ENCODE measurements at places on chromosomes 5 and 9.

- no peak for DNase-seq
Observed at GRCh38 chr5:37090781-37091180, 158.4 kb downstream of the CPLANE1 start.

- DNase-seq: no peak
Observed at GRCh38 chr5:64655596-64655995, 34.7 kb upstream of the SHISAL2B start.

- no peak for DNase-seq
Observed at GRCh38 chr5:37355161-37355560, 15.7 kb downstream of the NUP155 start.

- DNase-seq: no peak
Observed at GRCh38 chr5:173498739-173499470, 117.5 kb downstream of the BOD1 start.

DNA sequence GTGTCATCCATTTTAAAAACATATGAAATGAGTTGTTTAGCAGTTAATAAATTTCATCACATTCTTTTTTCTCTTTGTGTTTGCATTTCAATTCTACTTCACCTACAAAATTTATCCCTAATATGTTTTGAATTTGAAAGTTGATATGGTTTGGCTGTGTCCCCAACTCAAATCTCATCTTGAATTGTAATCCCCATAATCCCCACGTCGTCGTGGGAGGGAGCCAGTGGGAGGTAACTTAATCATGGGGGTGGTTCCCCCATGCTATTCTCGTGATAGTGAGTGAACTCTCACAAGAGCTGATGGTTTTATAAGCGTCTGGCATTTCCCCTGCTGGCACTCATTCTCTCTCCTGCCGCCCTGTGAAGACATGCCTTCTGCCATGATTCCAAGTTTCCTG is 200.1 kb downstream of the EPB41L4A start:
- no peak for DNase-seq

GRCh38 chr9:4553951-4554381 is 63.7 kb downstream of the SLC1A1 start:
- no peak for DNase-seq

DNA sequence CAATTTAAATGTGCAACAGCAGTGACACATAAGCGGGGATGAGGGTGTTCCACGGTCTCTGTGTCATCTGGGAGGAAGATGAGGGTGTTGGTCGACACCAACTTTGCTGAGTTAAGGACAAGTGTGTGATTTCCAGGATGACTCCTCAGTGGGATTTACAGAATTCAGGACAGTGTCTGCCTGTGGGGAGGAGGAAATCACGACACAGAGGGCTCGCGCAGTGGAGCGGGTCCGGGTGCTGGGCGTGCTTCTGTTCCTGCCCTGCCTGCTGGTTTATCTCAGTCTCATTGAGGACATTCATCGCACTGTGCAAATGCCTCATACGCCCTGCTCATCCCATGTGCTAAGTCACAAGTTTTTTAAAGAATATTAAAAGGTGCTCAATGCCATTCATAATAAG is 73.7 kb upstream of the ADAMTS2 start:
- no peak for DNase-seq

GRCh38 chr5:72459089-72459661 is 48.0 kb downstream of the ZNF366 start:
- no peak for DNase-seq

- DNase-seq: no peak
Observed at GRCh38 chr5:74070766-74071165, 444.8 kb downstream of the ARHGEF28 start.

DNA sequence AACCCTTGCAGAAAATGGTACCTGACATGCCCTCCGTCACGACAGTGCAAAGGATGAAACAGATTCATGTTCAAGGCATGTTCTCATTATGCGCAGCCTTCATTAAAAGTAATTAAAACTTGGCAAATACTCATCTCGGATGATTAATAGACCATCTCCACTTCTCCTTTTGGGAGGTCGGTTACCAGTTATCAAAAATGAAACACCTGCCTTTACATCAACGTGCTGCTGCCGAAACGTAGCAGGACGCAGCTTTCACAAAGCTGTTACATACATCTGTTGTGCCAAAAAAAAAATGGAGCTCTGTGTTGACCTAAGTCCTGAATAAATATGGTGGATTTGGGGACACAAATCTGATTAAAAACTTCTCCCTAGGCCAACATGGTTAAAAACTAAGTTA is 75.7 kb downstream of the PTCH1 start:
- DNase-seq: no peak

- DNase-seq: peak; percentile 54
Observed at GRCh38 chr5:145848854-145849253, 13.7 kb upstream of the PRELID2 start.

- no peak for DNase-seq
Observed at GRCh38 chr5:16659536-16659935, 42.7 kb upstream of the RETREG1 start.

GRCh38 chr9:6959270-6960000 is 201.7 kb downstream of the KDM4C start:
- peak; percentile 35 for DNase-seq

DNA sequence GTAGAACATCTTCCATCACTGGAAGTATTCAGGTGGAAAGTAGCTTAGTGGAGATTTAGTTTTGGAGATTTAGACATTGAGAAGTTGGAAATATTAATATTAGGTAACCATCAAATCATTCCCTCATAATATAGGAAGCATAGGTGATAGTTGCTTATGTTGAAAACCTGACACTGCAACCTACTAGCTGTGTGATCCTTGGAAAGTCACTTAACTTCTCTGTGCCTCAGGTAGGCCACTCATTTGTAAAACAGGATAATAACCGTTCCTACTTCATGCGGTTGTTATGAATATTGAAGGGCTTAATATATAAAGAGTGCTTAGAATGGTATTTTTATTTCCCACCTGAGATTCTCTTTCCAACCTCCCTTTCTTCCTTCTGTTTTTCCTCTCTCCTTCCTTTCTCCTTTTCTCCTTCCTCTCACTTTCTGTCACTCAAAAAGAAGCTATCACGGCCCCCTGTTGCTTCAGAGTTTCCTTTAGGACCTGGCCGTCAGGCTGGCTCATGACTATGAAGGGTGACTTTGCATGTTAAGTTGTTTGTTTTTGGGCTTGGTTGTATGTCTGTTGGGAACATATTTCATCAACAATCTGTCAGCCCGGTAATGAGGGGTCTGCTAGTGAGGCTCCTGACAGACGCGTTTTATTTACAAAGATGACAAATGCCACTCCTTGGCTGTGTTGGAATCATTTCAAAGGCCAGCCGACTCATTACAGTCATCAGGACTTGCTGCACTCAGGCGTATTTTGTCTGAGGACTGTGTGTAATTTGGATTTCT is 31.0 kb downstream of the DOCK2 start:
- peak; percentile 7 for DNase-seq

GRCh38 chr5:151906246-151906645 is 18.4 kb downstream of the GLRA1 start:
- peak; percentile 14 for DNase-seq

- peak; percentile 15 for DNase-seq
Observed at GRCh38 chr9:109182940-109183798, 16.1 kb upstream of the FRRS1L start.

DNA sequence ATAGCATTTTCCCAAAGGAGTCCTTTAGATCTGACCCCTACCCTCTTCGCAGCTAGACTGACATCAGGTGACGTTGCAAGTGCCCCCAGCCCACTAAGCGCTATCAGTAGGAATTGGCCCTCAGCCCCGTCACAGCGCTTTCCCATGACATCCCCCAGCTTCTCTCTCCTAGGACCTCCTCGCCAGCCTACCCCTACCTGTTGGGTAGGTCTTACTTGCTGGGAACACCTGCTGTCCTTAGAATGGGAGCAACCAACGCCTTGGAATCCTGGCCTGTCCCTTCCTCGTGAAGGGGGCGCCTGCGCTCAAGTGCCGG is 584 bp upstream of the PIP5K1B start:
- no peak for DNase-seq

DNA sequence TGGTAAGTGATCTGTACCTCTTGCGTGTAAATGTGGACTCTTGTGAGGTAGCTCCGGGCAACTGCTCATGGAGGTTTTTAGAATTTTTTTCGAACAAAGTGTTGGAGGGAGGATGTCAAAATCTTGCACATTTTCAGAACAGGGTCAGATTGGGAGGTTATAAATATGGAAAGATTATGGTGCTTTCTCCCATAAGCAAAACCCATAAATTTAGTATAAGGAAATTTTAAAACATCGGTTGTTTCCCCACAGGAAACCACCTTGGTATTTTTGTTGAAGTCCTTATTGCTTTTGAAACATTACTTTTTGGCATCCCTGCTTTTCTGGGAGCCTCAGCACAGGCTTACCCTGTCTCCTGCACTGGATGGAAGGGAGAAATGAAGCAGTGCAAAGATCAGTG is 33.9 kb downstream of the PTTG1 start:
- DNase-seq: no peak

DNA sequence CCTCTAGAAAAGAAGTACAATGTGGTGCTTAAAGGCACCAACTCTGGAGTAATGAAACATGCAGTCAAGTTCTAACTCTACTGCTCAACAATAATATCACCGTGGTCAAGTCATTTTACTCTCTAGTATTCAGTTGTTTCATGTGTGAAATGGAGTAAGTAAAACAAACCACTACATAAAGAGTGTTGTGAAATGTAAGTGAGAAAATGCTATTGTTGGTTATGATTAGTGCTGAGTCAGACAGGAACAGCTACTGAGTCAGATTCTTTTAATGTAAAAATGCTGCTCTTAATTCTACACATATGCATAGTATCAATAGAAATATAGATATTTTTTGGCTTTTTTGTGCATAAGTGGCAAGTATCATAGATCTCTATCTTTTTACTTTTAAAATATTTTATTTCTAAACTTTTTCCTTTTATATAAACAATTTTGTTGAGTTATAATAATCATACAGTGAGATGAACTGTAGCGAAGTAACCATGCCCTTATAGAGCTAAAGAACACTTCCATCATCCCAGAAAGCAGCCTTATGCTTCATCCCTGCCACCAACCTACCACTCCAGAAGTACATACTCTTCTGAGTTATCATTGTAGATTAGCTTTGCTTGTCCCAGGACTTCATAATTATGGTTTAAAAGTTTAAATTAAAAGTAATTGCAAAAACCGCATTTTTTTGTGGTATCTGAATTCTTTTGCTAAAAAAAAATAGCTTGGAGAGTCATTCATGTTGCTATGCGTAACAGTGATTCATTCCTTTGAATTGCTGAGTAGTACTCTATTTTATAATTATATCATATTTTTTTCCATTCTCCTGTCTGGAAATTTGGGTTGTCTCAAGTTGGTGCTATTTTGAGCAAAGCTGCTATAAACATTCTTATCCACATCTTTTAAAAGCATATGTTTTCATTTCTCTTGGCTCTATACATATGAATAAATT is 548.2 kb upstream of the CLINT1 start:
- DNase-seq: peak; percentile 90

GRCh38 chr5:134227776-134228175 is 1.9 kb upstream of the PPP2CA start:
- no peak for DNase-seq

GRCh38 chr9:120258096-120258495 is 321.9 kb downstream of the CDK5RAP2 start:
- no peak for DNase-seq

DNA sequence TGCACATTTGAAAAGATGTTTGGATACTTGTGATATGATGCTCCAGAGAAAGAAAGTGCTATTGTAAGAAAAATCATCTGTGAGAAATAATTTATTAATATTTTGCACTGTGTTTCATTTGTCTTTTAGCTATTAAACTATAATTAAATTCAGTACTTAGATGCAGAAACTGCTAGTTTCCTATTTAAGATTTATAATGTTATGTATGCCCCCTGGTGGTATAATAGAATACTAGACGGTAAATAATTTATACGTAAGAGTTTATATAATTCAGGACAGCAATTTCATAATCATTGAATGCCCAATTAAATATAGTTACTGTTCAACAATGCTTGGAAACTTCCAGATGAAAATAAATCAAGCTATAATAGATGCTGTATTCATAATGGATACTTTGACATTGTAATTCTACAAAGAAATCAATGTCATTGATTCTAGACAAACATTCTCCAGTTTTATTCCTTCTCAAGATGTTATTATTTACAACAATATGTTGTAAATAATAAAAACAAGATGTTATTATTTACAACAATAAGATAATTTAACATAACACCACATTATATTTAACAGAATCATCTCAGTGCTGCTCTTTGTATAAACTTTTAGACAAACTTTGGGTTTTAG is 101.0 kb downstream of the TMEM232 start:
- DNase-seq: peak; percentile 52

- DNase-seq: peak; percentile 11
Observed at GRCh38 chr5:45410304-45410995, 285.7 kb downstream of the HCN1 start.

DNA sequence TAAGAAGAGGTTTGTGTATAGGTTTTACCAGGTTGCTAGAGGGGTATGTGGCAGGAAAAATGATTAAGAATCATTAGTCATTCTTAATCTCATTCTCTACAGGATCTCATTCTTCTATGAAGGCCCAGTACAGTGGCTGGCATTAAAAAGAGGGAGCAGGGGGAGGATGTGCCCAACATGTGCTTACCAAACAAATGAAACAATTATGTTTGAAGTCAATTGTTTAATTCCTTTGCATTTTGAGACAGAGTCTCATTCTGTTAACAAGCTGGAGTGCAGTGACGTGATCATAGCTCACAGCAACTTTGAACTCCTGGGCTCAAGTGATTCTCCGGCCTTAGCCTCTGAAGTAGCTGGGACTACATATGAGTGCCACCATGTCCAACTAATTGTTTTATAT is 23.0 kb downstream of the FNIP1 start:
- no peak for DNase-seq

DNA sequence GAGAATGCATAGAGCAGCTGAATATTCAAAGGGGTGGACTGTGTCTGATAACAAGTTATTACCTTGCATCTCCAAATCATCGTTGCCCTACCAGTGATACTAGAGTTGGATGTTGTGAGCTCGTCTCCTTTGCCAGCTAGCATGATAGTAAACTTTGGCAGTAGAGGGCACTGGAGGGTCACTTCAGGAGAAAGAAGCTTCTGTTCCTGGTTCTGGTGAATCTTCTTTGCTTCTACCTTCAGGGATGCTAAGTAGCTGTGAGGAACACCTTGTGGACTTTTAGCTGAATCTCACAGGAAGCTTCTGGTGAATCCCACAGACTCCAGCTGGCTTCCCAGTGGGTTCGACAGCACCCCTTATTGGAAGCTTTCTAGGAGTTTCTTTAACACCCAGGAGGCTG is 626.6 kb upstream of the SGCD start:
- DNase-seq: no peak

DNA sequence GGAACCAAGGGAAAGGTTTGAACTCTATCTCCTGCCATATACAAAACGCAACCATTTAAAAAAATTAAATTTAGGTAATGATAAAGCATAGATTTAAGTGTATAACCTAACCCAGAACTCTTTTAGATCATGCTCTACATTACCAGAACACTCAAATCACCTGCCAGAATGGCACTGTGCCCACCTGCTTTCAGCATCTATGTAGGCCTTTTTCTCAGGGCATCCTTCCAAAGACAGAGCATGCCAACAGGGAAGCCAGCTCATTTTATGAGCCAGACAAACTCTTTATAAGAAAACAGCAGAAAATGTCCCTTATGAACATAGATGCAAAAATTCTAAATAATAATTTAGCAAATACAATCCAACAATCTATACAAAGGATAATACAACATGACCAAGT is 47.9 kb upstream of the SMAD5 start:
- no peak for DNase-seq

GRCh38 chr9:21141427-21141882 is at the start of gene IFNW1:
IFNW1 (minus strand) TSS chr9:21141832; CDS start chr9:21141570, 262 bp downstream.
- DNase-seq: peak; percentile 16

GRCh38 chr9:113707953-113708695 is 168.0 kb upstream of the ZNF618 start:
- no peak for DNase-seq

GRCh38 chr9:2583308-2584013 is 38.1 kb upstream of the VLDLR start:
- no peak for DNase-seq
